ENCODE measurements at places on chromosomes 3 and 15. TPM values are rescaled to one million over a fixed set of nuclear protein-coding genes. Genes with fewer than 3 reads are reported as not detected.

- no peaks in the 10 kb centered on the region for H3K27me3 ChIP-seq
- H3K36me3 ChIP-seq, result no peaks in the 10 kb centered on the region
- no peak overlapping the region for H3K27ac ChIP-seq
- no peak overlapping the region for H3K4me3 ChIP-seq
Observed at GRCh38 chr3:46293991-46294833, 52.0 kb downstream of the CCR3 start.

- H3K36me3 ChIP-seq, result no peaks in the 10 kb centered on the region
- H3K27ac ChIP-seq, result no peak overlapping the region
- no peak overlapping the region for H3K4me3 ChIP-seq
- no peak for DNase-seq
Observed at GRCh38 chr15:61689067-61689466, 371.2 kb downstream of the VPS13C start.

GRCh38 chr3:149941186-149941585, 29.5 kb downstream of the PFN2 start:
- H3K36me3 ChIP-seq, result peaks cover 6% of the 10 kb centered on the region
- no peaks in the 10 kb centered on the region for H3K27me3 ChIP-seq
- no peak for DNase-seq
- no peak overlapping the region for H3K27ac ChIP-seq
- H3K4me3 ChIP-seq, result no peak overlapping the region
- H3K4me1 ChIP-seq, result peaks cover 15% of the 10 kb centered on the region

DNA sequence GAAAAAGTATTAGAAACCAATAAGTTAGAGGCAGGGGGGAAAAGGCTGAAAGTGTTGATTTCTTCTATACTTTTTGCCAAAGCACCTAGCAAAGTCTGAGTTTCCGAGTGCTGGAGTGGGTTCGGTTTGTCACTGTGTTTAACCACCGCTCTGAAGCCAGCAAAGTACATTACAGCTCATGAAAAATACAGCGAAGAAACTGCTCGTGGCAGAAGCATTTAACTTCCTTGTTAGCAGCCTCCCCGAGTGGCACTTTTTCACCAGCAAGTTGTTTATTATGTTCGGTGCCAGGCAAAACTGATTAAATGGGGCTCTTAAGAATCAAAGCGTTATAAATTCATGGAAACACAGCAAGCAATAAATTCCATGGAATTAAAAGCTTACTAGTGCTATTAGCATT, 313.6 kb downstream of the FOXP1 start:
- no peaks in the 10 kb centered on the region for H3K4me1 ChIP-seq
- DNase-seq, result peak; percentile 61
- H3K27me3 ChIP-seq, result no peaks in the 10 kb centered on the region
- no peaks in the 10 kb centered on the region for H3K36me3 ChIP-seq
- H3K27ac ChIP-seq, result peak overlapping the region; percentile 56

DNA sequence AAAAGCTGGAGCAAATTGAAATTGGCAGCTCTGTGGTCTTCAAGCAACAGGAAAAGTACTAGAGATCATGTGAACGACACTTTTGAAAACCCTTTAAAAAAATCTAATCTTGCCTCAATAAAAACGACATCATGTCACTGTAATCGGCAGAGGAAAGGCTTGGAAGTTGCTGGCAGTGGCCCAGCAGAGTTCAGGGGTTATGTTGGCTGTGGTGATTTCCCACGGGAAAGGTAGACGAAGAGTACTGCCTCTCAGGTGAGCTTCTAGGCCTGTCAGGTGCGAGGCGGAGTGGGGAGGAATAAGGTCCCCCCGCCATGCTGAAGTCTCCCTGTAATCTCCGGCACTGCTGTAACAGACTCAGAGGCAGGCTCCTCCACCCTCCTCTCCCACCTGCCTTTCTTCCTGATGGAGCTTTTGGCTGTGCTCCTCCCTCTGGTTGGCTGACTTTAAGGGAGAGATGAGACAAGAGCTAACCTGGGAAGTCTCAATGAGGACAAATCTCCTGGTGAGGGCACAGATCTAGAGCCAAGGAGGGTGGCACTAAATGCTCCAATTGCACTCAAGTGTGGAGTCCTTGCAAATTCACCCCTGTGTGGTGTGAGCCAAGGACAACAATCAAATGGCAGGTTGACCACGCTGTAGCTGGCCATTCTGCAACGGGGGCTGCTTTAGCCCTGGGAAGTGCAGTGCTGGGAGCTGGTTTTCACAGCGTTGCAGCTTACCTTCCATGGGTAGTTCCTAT, 18.7 kb upstream of the HES1 start:
- peaks cover 27% of the 10 kb centered on the region for H3K4me1 ChIP-seq
- no peak overlapping the region for H3K4me3 ChIP-seq
- peak overlapping the region; percentile 54 for H3K27ac ChIP-seq
- no peaks in the 10 kb centered on the region for H3K27me3 ChIP-seq

GRCh38 chr3:106842151-106842550, 535.1 kb upstream of the CCDC54 start:
- H3K27me3 ChIP-seq, result no peaks in the 10 kb centered on the region
- no peak overlapping the region for H3K4me3 ChIP-seq
- H3K4me1 ChIP-seq, result no peaks in the 10 kb centered on the region

DNA sequence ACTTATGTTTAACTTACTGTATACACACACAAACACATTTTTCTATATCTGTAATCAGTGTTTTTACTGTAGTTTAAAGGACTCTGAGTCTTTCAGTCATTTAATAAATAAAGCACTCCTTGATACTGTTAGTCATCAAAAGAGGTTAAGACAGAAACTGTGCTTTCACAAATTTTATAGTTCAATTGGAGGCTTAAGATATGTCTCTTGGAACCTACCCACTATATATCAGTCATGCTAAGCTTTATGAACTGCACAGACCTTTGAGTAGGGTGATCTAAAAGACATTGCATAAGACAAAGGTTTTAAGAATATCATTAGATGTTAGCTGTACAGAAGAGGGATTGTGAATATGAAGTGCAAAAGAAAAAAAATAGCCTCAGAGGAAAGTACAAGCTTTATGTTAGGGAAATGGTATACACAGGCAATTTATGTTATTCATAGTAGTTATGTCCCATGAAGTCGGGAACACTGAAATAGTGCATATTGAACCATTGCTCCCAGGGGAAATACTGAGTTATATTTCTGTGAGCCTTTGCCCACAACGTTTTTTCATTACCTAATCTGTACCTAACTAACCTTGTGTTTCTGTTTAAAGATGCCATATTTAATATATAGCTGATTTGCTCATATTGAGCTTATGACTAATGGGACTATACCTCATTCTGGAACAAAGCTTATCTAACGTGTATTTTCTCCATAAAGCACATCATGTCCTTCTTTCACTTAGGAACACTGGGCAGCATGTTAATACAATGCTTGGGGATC, 19.7 kb downstream of the CHMP2B start:
- no peaks in the 10 kb centered on the region for H3K27me3 ChIP-seq
- no peaks in the 10 kb centered on the region for H3K36me3 ChIP-seq
- no peak overlapping the region for H3K4me3 ChIP-seq

- no peak overlapping the region for H3K27ac ChIP-seq
- no peak overlapping the region for H3K4me3 ChIP-seq
- no peaks in the 10 kb centered on the region for H3K36me3 ChIP-seq
- no peaks in the 10 kb centered on the region for H3K27me3 ChIP-seq
- no peak for DNase-seq
- H3K4me1 ChIP-seq, result no peaks in the 10 kb centered on the region
Observed at GRCh38 chr3:106552351-106553043, 683.7 kb upstream of the CBLB start.

- H3K36me3 ChIP-seq, result no peaks in the 10 kb centered on the region
- H3K4me1 ChIP-seq, result no peaks in the 10 kb centered on the region
- no peak overlapping the region for H3K27ac ChIP-seq
- DNase-seq, result no peak
- H3K27me3 ChIP-seq, result no peaks in the 10 kb centered on the region
- no peak overlapping the region for H3K4me3 ChIP-seq
Observed at GRCh38 chr3:173191611-173192010, 50.6 kb upstream of the SPATA16 start.

DNA sequence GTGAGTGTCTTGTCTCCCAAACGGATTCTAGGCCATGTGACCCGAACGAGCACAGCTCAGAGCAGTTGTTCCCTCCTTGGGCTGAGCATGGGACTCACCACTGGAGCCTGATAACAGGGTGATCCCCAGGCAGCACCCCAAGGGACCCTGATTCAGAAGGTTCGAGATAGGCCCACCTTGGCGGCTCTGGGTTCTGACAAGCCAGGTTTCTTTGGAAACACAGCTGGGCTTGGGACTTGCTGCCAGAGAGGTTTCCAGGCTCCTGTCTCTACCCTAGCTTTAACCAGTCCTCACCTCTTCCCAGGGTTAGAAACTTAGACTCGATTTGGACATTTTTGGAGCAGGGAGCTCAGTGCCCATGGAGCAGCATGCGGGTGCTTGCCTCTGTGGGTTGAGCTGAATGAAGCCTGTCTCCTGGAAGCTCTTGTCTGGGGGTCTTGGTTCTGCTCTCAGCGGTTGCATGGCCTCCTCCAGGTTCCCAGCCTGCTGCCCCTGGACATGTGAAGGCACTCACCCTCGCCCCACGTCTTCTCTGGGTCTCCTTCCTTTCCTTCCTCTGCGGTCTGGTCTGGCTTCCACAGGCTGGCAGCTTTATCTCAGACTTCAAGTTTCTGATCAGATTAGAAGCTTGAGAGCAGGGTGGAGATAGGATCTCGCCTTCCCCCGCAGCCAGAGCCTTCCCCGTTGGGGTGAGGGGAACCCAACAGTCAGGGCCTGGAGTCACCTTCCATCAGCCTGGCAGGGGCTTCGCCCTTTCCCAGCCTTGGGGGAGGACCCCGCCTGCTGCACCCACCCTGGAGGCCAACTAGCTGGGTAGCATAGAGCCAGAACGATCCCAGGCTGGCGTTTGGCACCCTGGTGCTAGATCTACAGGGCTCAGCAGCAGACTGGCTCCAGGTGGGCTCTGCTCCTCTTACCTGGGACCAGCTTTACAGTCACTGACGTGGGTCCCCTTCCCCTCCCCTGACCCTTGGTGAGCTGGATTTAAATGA, 21.0 kb downstream of the PAQR5 start:
- DNase-seq, result no peak
- H3K36me3 ChIP-seq, result no peaks in the 10 kb centered on the region
- no peak overlapping the region for H3K4me3 ChIP-seq
- H3K27me3 ChIP-seq, result no peaks in the 10 kb centered on the region
- H3K27ac ChIP-seq, result no peak overlapping the region
- no peaks in the 10 kb centered on the region for H3K4me1 ChIP-seq

- no peaks in the 10 kb centered on the region for H3K36me3 ChIP-seq
- no peak overlapping the region for H3K4me3 ChIP-seq
- H3K27ac ChIP-seq, result no peak overlapping the region
- no peak for DNase-seq
- no peaks in the 10 kb centered on the region for H3K4me1 ChIP-seq
Observed at GRCh38 chr3:80252113-80252512, 484.3 kb upstream of the ROBO1 start.

GRCh38 chr3:195226900-195227447, 44.0 kb downstream of the XXYLT1 start:
- no peaks in the 10 kb centered on the region for H3K4me1 ChIP-seq
- no peaks in the 10 kb centered on the region for H3K27me3 ChIP-seq
- peak; percentile 58 for DNase-seq
- H3K4me3 ChIP-seq, result no peak overlapping the region
- H3K27ac ChIP-seq, result no peak overlapping the region

- H3K4me3 ChIP-seq, result no peak overlapping the region
- no peaks in the 10 kb centered on the region for H3K27me3 ChIP-seq
- H3K36me3 ChIP-seq, result no peaks in the 10 kb centered on the region
- H3K27ac ChIP-seq, result no peak overlapping the region
Observed at GRCh38 chr3:170437696-170438407, 19.2 kb downstream of the CLDN11 start.

Gene LDHAL6B
- total RNA-seq, result not detected

Gene SLC9A9
- total RNA-seq, result 25.8 TPM

Gene MYZAP
- 20.9 TPM for total RNA-seq

Gene ECT2
- 9.4 TPM for total RNA-seq

Gene RAB6B
- 0.89 TPM for total RNA-seq
